ENCODE measurements at places on chromosomes 6 and 20. TPM values are rescaled to one million over a fixed set of nuclear protein-coding genes. Genes with fewer than 3 reads are reported as not detected.

Gene WFDC6
- total RNA-seq: not detected

Gene PLTP
- 81.9 TPM for total RNA-seq

Gene HTR1E
- total RNA-seq: not detected

Gene GMDS
- 13.9 TPM for total RNA-seq

Gene EBF4
- 1.2 TPM for total RNA-seq

Gene PDYN
- not detected for total RNA-seq

Gene CST4
- not detected for total RNA-seq

Gene ADTRP
- 12.8 TPM for total RNA-seq

Gene CENPW
- total RNA-seq: 0.85 TPM

Gene SDC4
- 335 TPM for total RNA-seq

Gene CRISP2
- total RNA-seq: not detected

Gene CPXM1
- total RNA-seq: not detected

Gene SLC4A11
- total RNA-seq: 3.1 TPM

Gene IMPG1
- not detected for total RNA-seq

Gene TMEM14B
- 67.6 TPM for total RNA-seq

Gene SMLR1
- total RNA-seq: not detected
